ENCODE measurements at places on chromosomes 11 and 22.

DNA sequence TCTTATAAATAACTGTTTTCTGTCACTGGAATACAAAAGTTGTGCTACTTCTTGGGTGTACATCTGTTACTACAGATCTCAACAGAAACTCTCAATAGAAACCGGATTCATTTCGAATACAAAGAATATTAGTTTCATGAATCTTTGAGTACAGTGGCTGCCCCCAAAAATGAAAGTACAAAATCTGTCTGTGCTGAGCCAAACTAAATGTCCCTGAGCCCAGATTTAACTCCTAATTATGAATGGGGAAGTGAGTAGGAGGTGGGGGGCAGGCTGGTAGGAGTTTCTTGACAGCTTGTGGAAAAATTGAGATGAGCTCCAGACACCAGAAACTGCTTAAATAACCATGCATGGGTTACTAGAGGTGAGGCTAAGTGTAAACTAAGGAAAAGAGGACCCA, 41.6 kb downstream of the PITPNB start:
- no peak for DNase-seq

- DNase-seq: no peak
Measured at GRCh38 chr22:19896665-19897355, 42.1 kb upstream of the GNB1L start.

DNA sequence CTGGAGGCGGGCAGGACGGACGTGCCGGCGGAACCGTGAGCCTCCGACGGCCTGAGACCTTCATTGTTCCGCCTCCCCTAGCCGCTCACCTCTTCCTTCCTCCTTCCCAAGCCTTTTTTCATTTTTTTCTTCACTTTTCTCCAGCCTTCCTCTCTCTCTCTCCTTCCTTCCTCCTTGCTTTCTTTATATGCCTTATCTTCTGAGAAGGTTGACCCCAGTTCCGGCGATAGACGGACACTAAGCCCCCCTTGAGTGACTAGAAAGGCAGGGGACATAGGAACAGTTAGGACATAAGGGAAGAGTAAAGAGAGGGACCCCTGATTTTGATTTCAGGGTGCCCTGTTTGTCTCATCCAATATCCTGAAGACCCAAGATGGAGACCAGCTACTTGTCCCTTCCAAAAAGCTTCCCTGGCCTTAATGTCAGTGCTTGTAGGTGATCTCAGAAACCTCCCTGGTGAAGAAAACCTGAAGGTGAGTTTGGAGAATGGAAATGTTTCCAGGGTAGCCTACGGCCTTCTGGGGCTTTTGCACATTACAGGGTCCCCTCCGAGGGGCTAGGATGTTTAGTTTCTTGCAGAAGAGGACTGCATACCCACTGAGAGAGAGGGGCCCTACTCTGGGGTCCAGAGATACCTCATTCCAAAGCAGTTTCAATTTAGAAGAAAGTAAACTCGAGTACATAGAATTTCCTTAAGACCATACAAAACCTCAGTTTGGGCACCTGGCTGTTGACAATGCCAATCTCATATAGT, 3.5 kb downstream of the ADM start:
- no peak for DNase-seq

GRCh38 chr11:108218912-108219783, 3.3 kb downstream of the NPAT start:
- no peak for DNase-seq

- DNase-seq: no peak
Measured at GRCh38 chr11:112859787-112860186, 101.4 kb upstream of the NCAM1 start.

DNA sequence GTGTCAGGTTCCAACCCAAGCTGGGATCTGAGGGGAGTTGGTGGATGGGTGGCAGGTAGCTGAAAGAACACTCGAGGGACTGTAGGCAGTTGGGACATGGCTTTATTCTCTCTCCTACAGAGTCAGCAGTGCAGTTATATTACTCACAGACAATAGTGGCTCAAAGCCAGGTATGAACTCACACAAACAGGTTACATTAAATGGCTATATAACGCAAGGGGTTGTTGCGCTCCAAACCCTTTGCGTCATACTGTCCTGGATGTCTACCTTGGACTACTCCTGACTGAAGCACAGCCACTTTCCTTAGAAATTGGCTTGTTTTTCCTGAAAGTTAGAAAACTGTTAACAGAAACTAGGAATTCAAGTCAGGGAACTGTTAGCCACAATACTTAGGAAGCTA, 66.4 kb upstream of the OR4B1 start:
- no peak for DNase-seq

- DNase-seq: peak; percentile 76
Measured at GRCh38 chr11:26753723-26754504, 32.1 kb upstream of the SLC5A12 start.

- DNase-seq: no peak
Measured at GRCh38 chr11:28090052-28090749, 17.8 kb downstream of the KIF18A start.

GRCh38 chr11:46951864-46952263, 15.3 kb downstream of the CSTPP1 start:
- no peak for DNase-seq

DNA sequence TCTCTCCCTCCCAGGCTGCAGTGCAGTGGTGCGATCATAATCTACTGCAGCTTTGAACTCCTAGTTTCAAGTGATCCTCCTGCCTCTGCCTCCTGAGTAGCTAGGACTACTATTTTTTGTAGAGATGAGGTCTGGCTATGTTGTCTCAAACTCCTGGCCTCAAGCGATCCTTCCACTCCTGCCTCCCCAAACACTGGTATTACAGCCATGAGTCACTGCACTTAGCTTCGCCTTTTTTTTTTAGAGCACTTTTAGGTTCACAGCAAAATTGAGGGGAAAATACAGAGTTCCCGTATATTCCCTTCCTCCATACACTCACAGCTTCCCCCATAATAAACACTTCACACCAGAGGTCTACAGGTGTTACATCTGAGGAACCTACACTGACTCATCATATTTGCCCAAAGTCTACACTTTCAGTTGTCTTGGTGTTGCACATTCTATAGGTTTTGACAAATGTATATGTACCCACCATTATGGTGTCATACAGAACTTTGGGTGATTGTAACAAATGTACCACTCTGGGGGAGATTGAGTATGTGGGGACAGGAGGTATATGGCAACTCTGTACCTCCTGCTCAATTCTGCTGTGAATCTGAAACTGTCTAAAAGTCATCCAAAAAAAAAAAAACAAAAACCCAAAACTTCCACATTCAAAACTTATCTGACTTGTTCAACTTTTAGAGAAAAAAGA, 11.3 kb upstream of the SLC37A4 start:
- DNase-seq: no peak

DNA sequence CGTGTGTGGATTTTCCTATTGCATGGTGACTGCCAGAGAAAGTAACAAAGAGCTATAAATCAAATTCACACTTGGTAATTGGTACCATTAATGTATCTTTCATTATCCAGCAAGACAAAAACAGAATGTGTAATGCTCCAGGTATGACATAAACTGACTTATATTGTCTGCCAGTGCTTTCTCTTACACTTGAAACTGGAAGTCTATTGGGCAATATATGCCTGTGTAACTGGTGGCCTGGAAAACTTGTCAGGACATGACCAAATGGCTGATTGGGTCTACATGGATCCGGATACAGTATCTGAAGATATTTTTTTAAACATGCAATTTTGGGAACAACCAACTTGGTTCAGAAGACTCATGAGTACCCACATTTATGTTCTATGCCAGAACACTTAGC, 174.6 kb upstream of the ARHGAP42 start:
- DNase-seq: no peak

- no peak for DNase-seq
Measured at GRCh38 chr11:118156531-118157185, 4.0 kb upstream of the SCN4B start.

GRCh38 chr11:76987203-76987602, 47.0 kb upstream of the B3GNT6 start:
- no peak for DNase-seq

GRCh38 chr22:33803371-33804282, 116.6 kb downstream of the LARGE1 start:
- DNase-seq: peak; percentile 91

DNA sequence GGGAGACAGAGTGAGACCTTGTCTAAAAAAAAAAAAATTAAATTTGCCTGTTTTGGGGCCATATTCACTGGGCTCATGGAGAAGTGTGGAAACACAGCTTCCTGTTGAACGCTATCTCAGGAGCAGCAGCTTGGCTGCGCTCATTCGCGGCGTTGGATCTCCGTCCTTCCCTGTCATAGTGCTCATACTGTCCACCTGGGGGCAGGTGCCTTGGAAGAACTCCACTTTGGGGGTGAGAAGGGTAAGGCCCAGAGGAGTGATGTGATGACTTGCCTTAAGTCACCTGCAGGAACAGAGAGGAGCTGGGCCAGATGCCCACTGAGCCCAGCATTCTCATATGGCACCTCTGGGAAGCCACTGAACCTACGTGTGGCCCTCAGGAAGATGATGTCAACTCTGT, 82.8 kb downstream of the CABIN1 start:
- DNase-seq: no peak

GRCh38 chr22:45911601-45912271, 65.2 kb downstream of the WNT7B start:
- peak; percentile 50 for DNase-seq

- DNase-seq: no peak
Measured at GRCh38 chr11:127242676-127243075, 242.1 kb upstream of the KIRREL3 start.

GRCh38 chr11:133723056-133723455, 122.3 kb downstream of the SPATA19 start:
- no peak for DNase-seq

- no peak for DNase-seq
Measured at GRCh38 chr11:78741741-78742140, 167.1 kb upstream of the NARS2 start.

DNA sequence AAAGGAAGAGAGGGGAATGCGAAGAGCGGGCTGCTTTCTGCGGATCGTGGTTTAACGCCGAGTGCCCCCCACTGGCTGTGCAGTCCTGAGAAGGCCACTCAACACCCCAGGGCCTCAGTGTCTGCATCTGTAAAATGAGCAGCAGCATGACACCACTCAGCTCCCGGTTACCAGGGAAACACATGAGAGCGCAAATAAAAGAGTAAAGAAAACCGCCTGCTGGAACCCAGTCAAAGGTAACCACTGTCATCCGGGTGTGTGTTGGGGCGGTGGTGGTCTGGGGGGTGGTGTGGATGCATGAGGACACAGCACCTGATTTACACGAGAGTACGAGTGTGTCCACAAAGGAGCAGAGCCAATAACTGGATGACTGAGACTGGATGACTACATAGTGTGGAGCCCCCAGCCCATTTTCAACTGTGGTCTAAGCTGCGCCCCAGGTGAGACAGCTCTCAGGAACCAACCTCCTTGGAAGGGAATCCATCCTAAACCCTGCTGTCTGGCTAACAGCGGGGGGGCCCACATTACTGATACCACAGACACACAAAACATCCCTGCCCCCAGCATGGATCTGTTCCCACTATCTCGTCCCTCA, 5.7 kb downstream of the CELSR1 start:
- DNase-seq: no peak

DNA sequence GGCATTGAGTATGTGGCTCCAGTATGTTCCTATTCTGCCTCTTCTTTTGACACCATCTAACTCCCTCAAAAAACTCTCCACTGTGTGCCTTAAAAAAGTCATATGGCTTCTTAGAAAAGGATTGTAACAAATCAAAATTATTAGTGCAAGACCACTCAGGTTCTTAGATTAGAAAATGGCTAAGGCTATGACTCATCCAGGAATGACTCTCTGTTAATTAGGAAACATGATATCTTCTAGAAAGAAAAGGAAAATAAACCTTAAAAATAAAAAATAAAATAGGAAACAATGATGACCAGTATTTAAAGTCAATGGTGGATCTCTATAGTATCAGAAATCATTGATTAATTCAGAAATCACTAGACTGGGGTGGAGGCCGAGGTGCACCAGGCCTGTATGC, 21.7 kb downstream of the SLC25A17 start:
- DNase-seq: no peak

DNA sequence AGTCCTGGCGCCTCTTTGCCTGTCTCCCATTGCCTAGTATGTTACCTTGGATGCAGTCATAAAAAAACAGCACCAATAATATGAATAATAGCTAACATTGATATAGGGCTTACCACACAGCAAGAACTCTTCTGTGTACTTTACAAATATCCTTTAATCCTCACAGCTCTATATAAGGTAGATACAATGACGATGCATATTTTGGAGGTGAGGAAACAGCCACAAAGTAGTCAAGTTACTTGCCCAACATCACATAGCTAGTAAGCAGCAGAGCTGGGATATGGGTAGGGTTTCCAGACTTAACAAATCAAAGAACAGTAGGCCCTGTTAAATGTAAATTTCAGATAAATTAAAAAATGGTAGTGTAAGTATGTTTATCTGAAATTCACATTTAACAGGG, 128.8 kb downstream of the ST3GAL4 start:
- DNase-seq: no peak

DNA sequence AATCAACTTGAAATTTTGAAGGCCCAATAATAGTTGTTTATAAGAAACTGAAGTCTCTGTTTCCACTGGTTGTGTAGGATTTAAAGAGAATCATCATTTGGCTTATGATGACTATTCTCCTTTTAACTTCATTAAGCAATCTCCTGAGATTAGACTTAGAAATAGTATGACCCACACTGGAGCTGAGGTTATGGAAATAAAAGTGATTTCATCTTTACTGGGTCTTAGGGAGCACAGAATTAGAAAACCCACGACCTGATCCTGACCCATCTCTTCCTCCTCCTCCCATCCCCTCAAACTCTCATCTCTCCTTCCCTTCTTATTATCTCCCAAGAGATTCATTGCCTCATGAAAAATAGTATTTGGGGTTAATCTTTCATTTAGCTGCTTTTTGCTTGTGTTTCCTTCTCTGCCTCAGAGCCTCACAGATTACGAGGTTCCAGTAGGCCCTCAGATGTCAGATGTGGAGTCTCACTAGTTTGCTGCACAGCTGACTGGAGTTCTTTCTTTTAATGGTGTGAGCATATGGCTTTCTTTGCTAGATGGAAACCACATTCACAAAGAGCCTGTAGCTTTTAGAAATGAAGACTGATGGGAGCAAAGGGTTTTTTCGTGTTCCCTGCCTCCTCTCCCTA, 85.0 kb downstream of the ALX4 start:
- DNase-seq: no peak

DNA sequence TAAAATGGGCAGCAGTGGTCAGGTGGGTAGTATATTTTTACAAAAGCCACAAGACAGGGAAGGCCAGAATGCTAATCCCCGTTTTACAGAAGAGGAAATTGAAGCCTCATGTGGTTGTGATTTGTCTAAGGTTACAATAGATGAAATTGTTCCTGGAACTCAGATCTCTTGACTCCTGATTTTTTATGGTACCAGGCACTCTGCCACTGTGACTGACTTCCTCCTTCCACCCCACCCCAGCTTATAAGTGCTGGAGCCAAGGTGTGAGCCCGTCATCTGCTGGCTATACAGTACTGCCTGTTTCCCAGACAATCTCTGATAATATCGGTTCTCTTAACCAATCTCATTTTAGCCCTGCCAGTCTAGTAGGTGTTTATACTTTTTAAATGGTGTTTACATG, 1.9 kb downstream of the SLC5A1 start:
- DNase-seq: no peak

- no peak for DNase-seq
Measured at GRCh38 chr11:45267652-45268299, 18.4 kb downstream of the SYT13 start.

All from AG08395 (cell line).